ENCODE measurements at places on chromosomes 2 and 18. TPM values are rescaled to one million over a fixed set of nuclear protein-coding genes. Genes with fewer than 3 reads are reported as not detected.

Gene RAB27B
- total RNA-seq, result not detected

Gene PUS10
- 10.3 TPM for total RNA-seq

Gene TBC1D8
- 30.6 TPM for total RNA-seq

Gene KCNE4
- total RNA-seq, result not detected

Gene ZNF385B
- total RNA-seq, result not detected

Gene TRIP12
- 256 TPM for total RNA-seq

Gene ZBTB7C
- total RNA-seq, result not detected

DNA sequence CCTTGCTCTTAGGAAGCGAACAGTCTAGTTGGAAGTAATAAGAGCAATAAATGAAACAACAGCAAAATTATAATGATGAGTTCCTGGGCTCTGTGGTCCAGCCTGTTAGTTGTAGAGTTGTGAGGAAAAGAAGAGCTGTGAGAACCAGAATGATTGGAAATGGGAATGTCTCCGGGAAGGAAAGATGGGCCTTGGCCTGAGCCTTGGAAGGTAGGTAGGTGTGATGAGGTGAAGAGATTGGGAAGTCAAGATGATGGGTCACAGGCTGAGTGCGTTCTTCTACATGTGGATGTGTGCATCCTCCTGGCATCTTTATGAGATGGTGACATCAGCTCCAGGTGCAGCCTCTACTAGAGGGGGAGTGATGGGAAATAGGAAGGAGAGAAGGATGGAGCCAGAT is 115.2 kb upstream of the EML6 start:
- H3K27me3 ChIP-seq, result no peaks in the 10 kb centered on the region
- H3K36me3 ChIP-seq, result peaks cover 4% of the 10 kb centered on the region
- peaks cover 51% of the 10 kb centered on the region for H3K4me1 ChIP-seq

- H3K4me3 ChIP-seq, result no peak overlapping the region
- H3K36me3 ChIP-seq, result no peaks in the 10 kb centered on the region
- no peaks in the 10 kb centered on the region for H3K4me1 ChIP-seq
- no peaks in the 10 kb centered on the region for H3K27me3 ChIP-seq
- no peak overlapping the region for H3K27ac ChIP-seq
Measured at GRCh38 chr2:4931721-4932365, 760.3 kb upstream of the SOX11 start.

DNA sequence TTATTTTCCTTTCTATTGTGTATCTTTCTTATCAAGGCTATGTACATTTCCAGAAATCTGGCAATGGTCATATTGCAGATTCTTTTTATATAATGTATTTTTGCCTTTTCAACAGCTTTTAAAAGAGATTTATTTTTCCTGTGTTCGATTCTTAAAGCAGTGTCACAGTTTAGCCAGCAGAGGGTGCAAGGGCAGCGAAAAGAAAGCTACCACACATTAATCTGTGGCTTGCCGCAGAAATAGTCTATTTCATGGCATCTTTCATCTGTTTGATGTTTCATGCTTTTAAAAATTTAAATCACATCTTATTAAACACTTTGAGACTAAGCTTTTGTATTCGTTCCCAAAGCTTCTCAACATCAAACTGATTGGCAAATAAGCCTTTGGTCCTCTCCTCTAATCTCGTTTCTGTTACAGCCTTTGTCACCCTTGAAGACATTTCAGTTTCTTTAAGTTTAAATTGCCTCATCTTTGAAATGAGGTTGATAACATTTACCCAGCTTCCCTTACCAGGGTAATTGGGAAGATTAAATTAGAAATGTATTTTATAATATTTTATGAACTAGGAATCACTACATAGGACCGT is 73.3 kb downstream of the PIK3C3 start:
- no peaks in the 10 kb centered on the region for H3K4me1 ChIP-seq
- no peak overlapping the region for H3K4me3 ChIP-seq
- peaks cover 3% of the 10 kb centered on the region for H3K36me3 ChIP-seq

DNA sequence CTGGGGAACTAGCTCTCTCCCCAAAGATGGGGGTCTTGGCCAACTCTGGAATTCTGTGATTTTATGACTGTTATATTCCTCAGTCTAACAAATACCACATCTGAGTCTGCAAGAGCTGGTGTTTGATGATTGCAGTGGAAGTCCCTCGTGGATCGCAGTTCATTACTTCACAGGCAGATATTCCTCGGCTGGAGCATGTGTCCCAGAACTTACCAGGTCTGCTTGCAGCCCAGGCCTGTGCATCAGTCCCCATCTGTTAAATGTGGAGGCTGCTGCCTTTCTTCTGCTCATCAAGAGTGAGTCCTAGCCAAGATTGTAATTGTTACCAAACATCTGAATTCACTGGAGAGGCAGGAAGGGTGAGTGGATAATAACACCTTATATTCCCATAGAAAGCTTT is 55.5 kb downstream of the PRKCE start:
- no peak for DNase-seq
- no peak overlapping the region for H3K4me3 ChIP-seq
- H3K27me3 ChIP-seq, result no peaks in the 10 kb centered on the region
- no peak overlapping the region for H3K27ac ChIP-seq

- DNase-seq, result no peak
- H3K27ac ChIP-seq, result no peak overlapping the region
- no peaks in the 10 kb centered on the region for H3K4me1 ChIP-seq
- no peak overlapping the region for H3K4me3 ChIP-seq
- no peaks in the 10 kb centered on the region for H3K36me3 ChIP-seq
Measured at GRCh38 chr18:34212511-34212910, 12.2 kb downstream of the NOL4 start.

DNA sequence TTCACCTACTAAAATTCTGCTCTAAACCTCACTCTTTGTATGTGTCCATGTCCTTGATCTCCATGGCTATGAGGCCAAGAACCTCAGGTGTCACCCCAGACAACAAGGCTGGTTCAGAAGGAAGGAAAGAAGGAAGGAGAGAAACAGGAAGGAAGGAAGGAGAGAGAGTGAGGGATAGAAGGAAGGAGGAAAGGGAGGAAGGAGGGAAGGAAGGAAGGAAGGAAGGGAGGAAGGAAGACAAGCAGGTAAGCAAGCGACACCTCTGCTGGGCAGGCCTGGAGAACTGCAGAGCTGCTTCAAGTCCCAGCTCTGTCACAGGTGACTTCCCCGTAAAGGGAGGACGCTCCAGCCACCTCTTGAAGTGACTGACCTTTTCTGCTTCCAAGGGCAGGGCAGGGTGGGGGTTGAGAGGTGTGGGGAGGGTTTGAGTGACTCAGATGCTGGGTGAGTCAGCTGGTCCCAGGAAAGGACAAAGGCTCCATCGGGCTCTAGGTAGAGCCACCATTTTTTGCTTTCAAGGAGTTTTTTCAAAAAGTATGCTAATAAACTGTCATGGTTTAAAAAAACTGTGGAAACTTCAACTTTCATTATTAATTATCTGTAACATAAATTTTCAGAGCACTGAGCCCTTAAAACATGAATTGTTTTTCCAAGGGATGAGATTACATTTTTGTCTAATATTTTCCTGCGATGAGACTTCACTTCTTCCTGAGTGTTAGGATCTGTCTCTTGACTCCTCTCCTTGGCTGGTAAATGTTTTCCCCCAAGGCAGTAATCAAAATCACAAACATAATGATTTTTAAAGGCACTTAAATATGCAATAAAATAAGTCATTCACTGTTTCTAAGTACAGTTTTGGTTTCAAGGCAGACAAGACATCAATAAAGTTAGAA is 90.1 kb upstream of the L3MBTL4 start:
- no peaks in the 10 kb centered on the region for H3K36me3 ChIP-seq
- no peak overlapping the region for H3K27ac ChIP-seq
- no peaks in the 10 kb centered on the region for H3K4me1 ChIP-seq
- no peak overlapping the region for H3K4me3 ChIP-seq
- no peak for DNase-seq

DNA sequence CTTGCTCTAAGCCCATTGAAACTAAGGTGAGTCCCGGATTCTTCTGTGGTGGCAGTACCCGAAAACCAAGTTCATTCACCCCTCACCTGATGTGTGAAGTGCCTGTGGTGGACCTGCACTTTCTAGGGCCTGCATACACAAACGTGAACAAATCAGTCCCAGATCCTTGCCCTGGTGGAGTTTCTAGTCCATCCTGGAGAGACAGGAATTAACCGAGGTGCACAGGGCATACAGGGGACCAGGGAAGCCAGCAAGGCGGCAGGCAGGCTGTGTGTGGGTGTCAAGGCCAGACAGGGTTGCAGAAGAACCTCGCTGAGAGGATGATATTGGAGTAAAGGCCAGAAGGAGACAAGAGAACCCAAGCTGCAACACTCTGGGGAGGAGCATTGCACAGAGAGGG is 106.1 kb downstream of the SMIM21 start:
- no peak overlapping the region for H3K4me3 ChIP-seq
- no peak for DNase-seq
- H3K4me1 ChIP-seq, result no peaks in the 10 kb centered on the region

GRCh38 chr18:75206452-75207309 is 2.3 kb downstream of the PTGR3 start:
- no peak overlapping the region for H3K27ac ChIP-seq
- peaks cover 4% of the 10 kb centered on the region for H3K36me3 ChIP-seq
- no peak overlapping the region for H3K4me3 ChIP-seq
- H3K4me1 ChIP-seq, result peaks cover 31% of the 10 kb centered on the region

DNA sequence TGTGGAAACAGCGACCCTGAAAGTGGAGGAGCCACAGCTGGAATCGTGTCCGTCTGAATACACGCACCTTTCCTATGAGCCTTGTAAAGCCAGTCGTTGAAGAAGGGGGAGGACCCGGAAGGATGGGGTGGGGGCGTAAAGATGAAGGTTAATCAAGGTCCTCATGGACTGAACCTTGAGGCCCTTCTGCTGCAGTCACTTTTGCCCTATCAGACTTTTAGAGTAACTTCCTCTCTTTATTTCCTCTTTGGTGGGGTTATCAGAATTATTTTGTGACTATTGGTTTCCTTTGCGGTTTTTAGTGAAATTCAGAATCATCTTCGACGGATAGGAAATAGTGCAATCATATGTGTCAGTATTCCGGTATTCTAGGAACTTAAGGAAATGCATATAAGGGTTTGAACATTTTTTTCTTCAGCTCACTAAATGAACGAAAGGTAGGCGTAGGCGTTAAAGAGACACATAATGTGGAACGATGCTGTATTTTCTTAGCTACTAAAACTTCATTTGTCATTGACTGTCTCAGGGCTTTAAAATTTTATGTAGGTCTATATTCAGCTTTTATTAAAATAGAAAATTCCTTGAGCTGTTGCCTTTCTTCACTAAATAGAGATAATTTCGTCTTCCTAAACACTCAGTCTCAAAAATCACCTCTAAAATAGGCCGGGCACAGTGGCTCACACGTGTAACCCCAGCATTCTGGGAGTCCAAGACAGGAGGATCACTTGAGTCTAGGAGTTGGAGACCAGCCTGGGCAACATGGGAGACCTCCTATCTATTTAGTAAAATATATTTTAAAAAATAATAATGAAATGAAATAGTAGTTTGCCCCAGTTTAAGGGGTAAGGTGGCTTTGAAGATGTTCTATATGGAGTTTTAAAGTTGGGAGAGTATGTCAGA is 1.4 kb upstream of the YES1 start:
- peak overlapping the region; percentile 80 for H3K4me3 ChIP-seq
- no peaks in the 10 kb centered on the region for H3K36me3 ChIP-seq
- peak; percentile 62 for DNase-seq
- no peaks in the 10 kb centered on the region for H3K27me3 ChIP-seq
- peaks cover 40% of the 10 kb centered on the region for H3K4me1 ChIP-seq

GRCh38 chr2:160209516-160209856 is 9.4 kb upstream of the ITGB6 start:
- H3K4me3 ChIP-seq, result no peak overlapping the region
- DNase-seq, result peak; percentile 46
- peaks cover 63% of the 10 kb centered on the region for H3K4me1 ChIP-seq
- no peaks in the 10 kb centered on the region for H3K36me3 ChIP-seq
- H3K27ac ChIP-seq, result peak overlapping the region; percentile 91

DNA sequence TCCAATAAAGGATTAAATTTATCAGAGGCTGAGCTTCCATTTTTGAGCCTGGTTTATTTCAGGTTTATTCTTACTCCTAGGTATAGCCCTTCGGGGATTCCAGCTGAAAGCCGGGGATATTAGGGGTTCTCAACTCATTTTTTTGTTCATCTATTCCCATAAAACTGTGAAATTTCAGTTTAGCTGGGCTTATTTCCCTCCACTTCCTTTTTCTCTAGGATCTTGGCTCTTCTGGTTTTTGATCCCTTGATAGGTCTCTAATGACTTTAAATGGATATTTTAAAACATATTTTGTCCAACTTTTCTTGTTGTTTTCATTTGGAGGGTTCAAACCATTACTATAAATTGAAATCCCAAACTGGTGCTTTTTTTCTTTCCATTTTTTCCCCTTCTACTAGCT is 23.6 kb upstream of the ZNF512 start:
- no peak overlapping the region for H3K4me3 ChIP-seq
- DNase-seq, result no peak
- H3K4me1 ChIP-seq, result no peaks in the 10 kb centered on the region
- H3K36me3 ChIP-seq, result no peaks in the 10 kb centered on the region
- no peaks in the 10 kb centered on the region for H3K27me3 ChIP-seq
- no peak overlapping the region for H3K27ac ChIP-seq

DNA sequence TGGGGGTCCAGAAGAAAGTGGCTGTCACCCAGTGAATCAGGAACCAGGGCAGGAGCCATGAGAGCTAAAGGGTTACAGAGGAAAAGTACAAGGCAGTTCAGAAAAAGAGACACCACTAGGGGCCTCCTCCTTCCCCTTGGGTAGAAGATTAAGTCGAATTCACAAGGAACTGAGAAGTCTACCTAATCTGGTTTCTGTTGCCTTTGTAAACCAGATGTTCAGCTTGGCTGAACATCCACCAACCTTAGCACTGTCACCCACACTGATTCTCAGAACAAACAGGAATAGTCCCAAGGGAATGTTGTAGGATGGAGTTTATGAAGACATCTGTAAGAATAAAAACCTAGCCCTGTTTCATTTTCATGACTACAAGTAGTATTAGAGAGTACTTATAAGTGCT is 90.4 kb upstream of the NOSTRIN start:
- H3K4me3 ChIP-seq, result no peak overlapping the region
- H3K4me1 ChIP-seq, result no peaks in the 10 kb centered on the region
- H3K27ac ChIP-seq, result no peak overlapping the region
- no peaks in the 10 kb centered on the region for H3K27me3 ChIP-seq
- no peak for DNase-seq

DNA sequence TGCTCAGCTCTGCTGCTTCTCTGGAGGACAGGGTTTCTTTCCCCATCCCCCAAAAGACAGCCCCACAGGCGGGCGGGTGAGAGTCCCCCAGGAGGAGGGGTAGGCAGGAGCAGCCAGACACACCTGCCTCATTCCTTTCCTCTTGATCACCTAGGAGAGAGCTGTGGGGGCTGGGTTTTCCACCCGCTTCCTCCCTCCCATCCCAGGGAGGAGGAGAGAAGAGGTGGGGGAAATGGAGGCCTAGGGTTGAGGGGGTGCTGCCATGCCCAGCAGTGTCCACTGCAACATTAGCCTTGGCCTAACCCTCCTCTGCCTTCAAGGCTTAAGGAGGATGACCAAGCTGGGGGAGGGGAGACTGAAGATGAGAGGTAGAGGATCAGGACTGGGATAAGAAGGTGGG is 14.7 kb downstream of the WNT10A start:
- no peak overlapping the region for H3K4me3 ChIP-seq
- H3K4me1 ChIP-seq, result no peaks in the 10 kb centered on the region
- peaks cover 84% of the 10 kb centered on the region for H3K27me3 ChIP-seq
- H3K27ac ChIP-seq, result no peak overlapping the region

- no peaks in the 10 kb centered on the region for H3K36me3 ChIP-seq
- H3K27me3 ChIP-seq, result no peaks in the 10 kb centered on the region
- DNase-seq, result no peak
- no peaks in the 10 kb centered on the region for H3K4me1 ChIP-seq
Measured at GRCh38 chr2:167946441-167946841, 301.0 kb downstream of the STK39 start.

Data from endothelial cell of umbilical vein (primary cell).